ENCODE measurements at places on chromosomes 4 and X. TPM values are rescaled to one million over a fixed set of nuclear protein-coding genes. Genes with fewer than 3 reads are reported as not detected.
A peak's percentile ranks its signal among the peaks of the same experiment; 100 is the strongest.

- no peak for DNase-seq
Measured at GRCh38 chr4:3440979-3441500, 728 bp upstream of the HGFAC start.

GRCh38 chr4:111512081-111512783 lies 633.0 kb upstream of the FAM241A start:
- DNase-seq, result no peak

DNA sequence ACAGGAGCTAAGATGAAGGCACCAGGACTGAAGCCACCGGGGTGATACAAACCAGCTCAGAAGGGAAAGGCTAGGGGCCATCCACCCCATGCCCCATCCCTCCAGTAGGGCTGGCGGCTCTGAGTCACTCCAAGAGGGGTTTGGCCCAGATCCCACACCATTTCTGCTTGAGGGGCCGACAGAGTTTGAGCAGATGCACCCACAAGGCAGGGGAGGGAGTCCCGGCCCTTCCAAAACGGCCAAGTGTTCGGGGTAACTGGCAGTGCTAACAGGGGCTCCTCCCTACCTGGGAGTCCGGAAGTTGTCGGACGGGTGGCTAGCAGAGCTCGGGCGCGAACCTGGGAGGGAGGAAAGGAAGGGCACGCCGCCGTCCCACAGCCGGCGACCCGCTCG lies 412 bp downstream of the SLC10A3 start:
- no peak for DNase-seq

- no peak for DNase-seq
Measured at GRCh38 chrX:24014388-24015018, 12.5 kb downstream of the KLHL15 start.

GRCh38 chr4:8837181-8837841 lies 34.3 kb downstream of the HMX1 start:
- DNase-seq, result peak; percentile 60

GRCh38 chr4:28358606-28359005 lies 1498.0 kb downstream of the STIM2 start:
- no peak for DNase-seq

The DUX4 gene
- total RNA-seq, result not detected

The MSX1 gene
- total RNA-seq, result 5.0 TPM
